ENCODE measurements at places on chromosomes 3 and 15. TPM values are rescaled to one million over a fixed set of nuclear protein-coding genes. Genes with fewer than 3 reads are reported as not detected.

KNL1 gene
- total RNA-seq = 7.6 TPM

SLC9C1 gene
- total RNA-seq = 0.48 TPM

CLDN18 gene
- 7.3 TPM for total RNA-seq

CRYGS gene
- 1.2 TPM for total RNA-seq

TM4SF1 gene
- total RNA-seq = 39.4 TPM

PBRM1 gene
- 88.6 TPM for total RNA-seq

GABRG3 gene
- 2.6 TPM for total RNA-seq

GTF2A2 gene
- 115 TPM for total RNA-seq

PP2D1 gene
- not detected for total RNA-seq

TBC1D5 gene
- 33.4 TPM for total RNA-seq

ANKRD34C gene
- total RNA-seq = not detected

GRIP2 gene
- total RNA-seq = 2.7 TPM

PLA2G4D gene
- not detected for total RNA-seq

OCA2 gene
- 1.4 TPM for total RNA-seq
